Cardiac fibroblast (primary cell): ENCODE measurements at places on chromosomes 1 and 21.

DNA sequence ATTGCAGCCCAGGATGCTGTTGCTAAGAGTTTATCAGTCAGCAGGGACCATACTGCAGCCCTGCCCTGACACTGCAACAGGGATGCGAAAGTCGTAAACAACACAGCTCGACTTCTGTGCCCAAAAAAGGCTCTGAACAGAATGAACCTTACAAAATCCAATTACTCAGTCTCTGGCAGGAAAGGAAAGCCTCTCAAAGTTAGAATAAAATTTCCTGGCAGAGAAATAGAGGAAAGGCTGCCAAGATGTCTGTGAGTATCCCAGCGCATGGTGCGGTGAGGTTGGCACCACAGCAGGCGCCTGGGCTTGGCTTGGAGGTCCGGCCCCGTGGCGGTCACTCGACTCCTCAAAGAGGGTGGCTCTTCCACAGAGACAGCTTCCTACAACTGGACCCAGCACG lies 185.8 kb downstream of the PCP4 start:
- DNase-seq, result no peak

GRCh38 chr21:36749935-36750575 lies 51.1 kb downstream of the SIM2 start:
- peak; percentile 41 for DNase-seq

DNA sequence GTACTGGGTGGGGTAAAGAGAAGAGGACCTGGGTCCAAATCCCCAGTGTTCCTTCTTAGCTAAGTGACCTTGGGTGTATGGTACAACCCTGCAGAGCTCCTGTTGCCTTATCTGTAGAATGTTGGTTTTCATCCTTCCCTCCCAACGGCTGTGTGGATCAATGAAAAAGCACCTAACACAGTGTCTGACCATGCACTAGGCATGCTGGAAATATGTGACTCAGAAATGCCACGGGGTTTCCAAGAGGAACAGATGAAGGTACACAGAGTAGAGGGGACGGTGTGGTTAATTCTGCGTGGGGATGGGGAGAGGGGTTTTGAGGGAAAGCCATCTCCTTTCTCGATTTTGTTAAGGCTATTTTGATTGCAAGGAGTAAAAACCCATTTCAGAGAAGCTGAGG lies 8.6 kb downstream of the NIPAL3 start:
- DNase-seq, result no peak

- no peak for DNase-seq
Measured at GRCh38 chr1:16992102-16992501, 11.7 kb upstream of the MFAP2 start.

GRCh38 chr1:206761159-206761768 lies 9.3 kb upstream of the IL19 start:
- DNase-seq, result peak; percentile 34

DNA sequence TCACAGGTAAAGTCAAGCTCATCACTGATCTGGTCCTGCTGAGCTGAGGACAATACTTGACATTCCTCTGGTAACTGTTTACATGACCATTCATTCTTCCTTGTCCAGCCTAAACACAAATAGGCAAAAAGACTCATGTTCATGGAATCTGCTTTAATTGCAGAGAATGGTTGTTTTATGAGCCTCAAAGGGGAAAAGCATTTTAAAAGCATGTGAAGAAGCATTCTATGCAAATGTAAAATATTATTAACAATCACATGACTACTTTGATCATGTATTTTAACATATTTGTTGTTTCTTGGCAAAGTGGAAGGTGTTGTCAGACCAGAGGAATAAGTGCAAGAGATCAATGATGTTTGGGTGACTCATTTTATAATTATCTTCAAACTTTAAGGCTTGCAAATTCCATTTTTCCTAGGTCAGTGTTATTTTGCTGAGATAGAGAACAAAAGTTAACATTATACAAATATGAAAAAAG lies 133.7 kb downstream of the RUNX1 start:
- peak; percentile 61 for DNase-seq

DNA sequence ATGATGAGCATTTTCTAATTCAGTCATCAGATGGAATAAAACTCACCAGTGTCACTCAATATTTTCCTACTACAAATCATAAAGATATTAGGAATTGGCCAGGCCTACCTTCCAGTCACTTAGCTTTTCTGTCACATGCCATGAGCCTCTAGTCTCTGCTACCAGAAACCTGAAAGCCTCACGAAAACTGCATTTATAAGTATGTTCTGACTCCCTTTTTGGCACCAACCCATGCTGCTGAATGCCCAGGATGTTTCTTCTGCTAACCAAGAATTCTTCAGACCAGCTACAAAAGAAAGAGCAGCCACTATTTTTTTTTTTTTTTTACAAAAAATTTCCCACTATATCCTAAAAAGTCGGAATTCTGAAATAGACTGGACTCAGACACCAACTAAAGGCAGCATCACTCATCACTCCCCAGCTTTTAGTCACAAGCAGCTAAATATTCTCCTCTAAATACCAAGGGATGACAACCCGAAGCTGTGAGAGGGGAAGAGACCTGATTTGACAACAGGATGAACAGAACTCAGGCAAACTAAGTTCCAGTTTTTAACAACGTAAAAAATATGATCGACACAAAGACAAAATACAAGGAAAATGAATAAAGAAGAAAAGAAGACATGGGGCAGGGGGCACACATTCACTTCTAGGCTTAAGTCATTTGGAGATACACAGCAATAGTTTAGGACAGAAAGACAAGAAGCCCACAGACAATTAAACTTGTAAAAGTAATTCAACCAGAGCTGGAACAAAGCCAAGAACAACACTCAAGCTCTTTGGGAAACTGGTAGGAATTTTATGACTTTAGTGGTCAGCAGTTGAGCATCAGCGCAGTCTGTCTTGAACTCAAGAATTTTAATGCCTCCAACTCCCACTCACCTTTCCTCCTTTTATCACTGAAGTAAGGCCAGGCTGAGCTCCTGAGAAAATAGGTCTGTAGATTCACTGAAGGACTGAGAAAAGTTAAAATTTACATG lies 1.7 kb downstream of the DCAF8 start:
- peak; percentile 92 for DNase-seq

DNA sequence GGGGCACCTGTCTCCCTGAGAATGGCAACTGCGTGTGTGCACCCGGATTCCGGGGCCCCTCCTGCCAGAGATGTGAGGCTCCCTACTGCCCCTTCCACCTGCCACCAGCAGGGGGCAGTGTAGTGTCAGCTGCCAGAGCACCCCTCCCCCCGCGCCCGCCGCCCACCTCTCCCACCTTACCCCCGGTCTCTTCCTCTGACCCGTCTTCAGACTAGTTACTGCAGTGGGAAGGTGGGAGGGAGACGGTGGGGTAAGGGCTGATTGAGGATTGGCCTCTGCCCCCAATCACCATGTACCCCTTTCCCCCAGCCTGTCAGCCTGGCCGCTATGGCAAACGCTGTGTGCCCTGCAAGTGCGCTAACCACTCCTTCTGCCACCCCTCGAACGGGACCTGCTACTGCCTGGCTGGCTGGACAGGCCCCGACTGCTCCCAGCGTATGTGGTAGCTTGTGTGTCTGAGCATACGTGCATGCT lies 10.1 kb upstream of the LRRC71 start:
- DNase-seq, result peak; percentile 26

- no peak for DNase-seq
Measured at GRCh38 chr1:73907051-73907450, 290.9 kb downstream of the LRRIQ3 start.

GRCh38 chr1:77832901-77833300 lies 53.5 kb downstream of the MIGA1 start:
- DNase-seq, result peak; percentile 99

- DNase-seq, result no peak
Measured at GRCh38 chr1:103941086-103941485, 191.4 kb downstream of the AMY1C start.

DNA sequence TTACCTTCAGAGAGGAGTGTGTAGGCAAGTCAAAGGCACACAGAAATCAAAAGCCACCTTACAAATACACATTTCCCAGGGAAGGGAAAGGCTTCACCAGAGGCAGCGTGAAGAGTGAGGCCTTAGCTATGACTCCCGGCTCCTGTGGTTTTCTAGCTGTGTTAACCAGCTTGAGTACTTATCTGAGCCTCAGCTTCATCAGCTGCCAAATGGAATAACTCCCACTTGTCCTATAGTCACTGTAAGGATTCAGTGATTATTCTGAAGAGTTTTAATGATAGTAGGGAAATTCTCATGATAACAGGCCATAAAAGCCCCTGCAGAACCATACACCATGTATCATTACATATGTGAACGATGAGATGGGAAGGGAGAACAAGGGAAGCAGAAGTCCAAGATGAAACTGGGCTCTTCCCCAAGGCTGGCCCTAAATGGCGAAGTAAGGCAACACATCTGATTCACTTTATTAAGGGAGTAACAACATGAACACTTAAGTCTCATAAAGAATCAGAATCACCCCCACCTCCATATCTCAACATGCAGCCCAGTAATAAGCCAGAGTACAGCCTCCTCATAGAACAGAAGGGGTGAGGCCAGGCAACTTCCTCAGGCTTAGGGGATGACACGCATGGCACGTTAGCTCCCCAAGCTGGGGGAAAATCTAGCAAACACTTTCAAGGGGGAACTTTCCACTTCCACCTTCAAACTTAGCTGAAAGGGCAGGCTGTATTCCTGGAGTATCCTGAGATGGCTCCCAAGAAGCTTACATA lies 63.7 kb downstream of the SLC66A1 start:
- DNase-seq, result no peak

GRCh38 chr1:94235189-94236012 lies 2.0 kb downstream of the ARHGAP29 start:
- DNase-seq, result peak; percentile 39

DNA sequence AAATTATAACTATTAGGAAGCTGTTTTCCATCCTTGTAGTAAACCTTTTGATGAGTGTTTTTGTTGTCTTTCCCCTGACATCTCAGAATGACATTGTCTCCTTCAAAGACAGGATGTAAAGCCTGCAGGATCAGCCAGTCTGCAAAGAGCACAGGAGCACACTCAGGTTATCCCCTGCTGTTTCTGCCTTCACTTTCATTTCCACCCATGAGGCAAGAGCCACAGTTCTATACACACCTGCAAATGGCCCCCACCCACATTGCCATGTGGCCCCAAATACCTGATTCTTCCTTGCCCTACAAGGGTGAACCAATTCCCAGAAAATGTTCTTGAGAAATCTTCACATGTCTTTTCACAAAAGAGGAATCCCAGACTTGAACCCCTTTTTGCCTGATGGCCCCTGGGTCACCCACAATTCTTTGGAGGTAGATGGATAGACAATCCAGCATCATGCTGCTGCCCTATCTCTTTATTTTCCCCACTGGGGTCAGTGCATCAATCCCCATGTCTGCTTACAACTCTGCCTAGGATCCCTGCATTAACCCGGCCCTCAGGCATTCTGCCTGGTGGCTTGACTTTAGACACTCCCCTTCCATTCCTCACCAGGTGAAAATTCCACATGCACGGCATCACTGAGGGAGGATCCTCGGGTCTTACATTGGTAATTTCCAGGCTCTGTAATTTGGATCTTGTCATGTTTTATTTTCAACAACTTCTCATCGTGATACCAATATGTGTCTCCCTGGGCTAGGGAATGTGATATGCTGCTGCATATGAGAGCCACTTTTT lies 2.6 kb downstream of the FCRL3 start:
- DNase-seq, result no peak

GRCh38 chr1:34858901-34859445 lies 576 bp downstream of the SMIM12 start:
- peak; percentile 65 for DNase-seq

DNA sequence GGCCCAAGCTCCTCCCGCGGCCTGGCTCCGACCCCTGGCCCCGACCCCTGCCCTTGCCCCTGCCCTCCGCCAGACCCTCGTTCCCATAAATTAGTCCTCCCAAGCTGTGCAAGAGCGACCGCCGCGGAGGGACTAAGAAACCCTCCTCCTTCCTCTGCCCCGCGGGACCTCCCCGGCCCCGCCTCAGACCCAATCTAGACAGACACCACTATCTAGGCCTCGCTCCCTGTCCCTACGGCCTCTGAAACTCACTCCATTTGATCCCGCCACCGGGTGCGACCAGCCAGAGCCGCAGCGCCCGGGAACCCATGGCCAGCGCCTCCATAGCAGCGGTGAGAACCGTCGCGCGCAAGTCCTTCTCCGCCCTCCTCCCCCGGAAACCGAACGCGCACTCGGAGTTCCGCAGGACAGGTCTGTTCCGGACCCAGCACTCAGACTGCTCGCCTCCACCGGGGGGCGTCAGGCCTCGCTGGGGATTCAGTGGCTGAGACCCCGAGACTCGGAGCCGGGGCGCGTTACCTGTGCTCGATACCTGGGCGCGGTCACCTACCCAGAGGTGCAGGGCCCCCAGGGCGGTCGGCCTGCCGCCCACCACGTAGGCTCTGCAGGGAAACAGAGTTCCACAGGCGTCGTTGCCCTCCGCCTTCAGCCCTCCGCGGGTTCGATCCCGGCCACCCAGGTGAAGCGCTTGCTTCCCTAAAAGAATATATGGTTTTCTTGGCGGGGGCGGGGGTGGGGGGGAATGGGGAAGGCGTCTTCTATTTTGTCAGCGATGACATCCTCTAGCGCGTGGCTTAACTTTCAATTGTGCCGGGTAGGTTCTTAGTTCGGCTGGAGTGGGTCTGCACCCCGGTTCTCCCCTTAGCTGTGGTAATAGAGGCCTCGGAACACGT lies at the start of gene MRPL39:
MRPL39 (minus strand) TSS at position 331 of the 893 bp plus-strand sequence; CDS start at position 325, 6 bp downstream.
- DNase-seq, result peak; percentile 92

DNA sequence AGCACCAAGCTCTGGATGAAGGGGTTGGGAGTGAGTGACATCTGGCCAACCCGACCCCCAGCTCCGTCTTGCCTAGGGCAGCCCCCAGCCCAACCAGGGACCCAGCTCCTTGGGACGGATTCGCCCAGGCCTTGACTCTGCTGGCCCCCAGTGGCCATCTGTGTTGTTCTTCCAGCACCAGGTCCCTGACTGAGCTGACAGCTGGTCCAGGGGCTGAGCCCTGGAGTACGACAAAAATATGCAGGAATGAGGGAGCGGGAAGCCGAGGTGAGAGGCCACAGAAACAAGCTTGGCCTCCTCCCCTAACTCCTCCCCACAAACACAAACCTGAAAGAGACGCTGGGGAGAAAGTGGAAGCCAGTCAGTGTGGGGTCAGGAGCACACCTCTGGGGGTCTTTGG lies 55.0 kb upstream of the PAX7 start:
- DNase-seq, result no peak

GRCh38 chr1:83620016-83620415 lies 378.9 kb downstream of the TTLL7 start:
- DNase-seq, result no peak
